ENCODE measurements at places on chromosomes 3 and 15. TPM values are rescaled to one million over a fixed set of nuclear protein-coding genes. Genes with fewer than 3 reads are reported as not detected.

SERPINI2 gene
- 0.32 TPM for total RNA-seq

DNA sequence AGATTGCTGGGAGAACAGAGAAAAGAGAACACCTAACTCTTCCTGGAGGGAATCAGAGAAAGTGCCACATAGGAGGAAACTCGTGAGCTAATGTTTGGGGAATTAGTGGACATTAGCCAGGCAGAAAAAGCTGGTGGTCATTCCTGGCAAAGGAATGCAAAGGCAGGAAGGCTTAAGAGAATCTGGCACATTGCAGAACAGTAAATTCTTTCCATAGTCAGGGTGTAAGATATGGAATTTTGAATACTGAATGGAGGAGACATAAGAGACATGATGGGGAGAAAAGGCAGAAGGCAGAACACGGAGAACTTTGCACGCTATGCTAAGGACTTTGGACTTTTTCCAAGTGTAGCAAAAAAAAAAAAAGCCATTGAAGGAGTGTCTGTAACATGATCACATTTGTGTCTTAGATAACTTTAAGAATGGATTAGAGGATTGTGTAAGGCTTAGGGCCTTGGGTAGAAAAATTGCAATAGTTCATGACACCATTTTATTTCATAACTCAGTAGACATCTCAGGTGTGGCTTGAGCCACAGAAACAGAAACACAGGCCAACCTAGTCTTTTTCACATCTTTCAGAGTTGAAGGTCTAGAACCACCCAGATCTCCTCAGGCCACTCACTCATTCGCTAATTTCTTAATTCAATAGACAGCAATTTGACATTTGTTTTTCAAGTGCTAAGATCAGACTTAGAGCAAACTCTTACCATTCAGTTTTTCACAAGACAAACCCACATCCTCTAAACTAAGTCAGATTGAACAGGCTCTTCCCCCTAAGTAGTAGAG lies 31.2 kb upstream of the CCDC80 start:
- DNase-seq, result peak; percentile 99

GRCh38 chr3:119595639-119596334 lies 1.9 kb upstream of the PLA1A start:
- no peak for DNase-seq

- DNase-seq, result no peak
Observed at GRCh38 chr3:126053949-126054569, 29.9 kb downstream of the SLC41A3 start.

GRCh38 chr3:123471106-123471505 lies 22.2 kb upstream of the ADCY5 start:
- DNase-seq, result no peak

Data from astrocyte (in vitro differentiated cells and primary cell).